ENCODE measurements at places on chromosomes 3 and 15. TPM values are rescaled to one million over a fixed set of nuclear protein-coding genes. Genes with fewer than 3 reads are reported as not detected.

Gene GOLGA8G
- total RNA-seq: not detected

Gene ADGRG7
- total RNA-seq: not detected

Gene ETV5
- total RNA-seq: 0.50 TPM

Gene UROC1
- not detected for total RNA-seq

Gene KLHL6
- 40.4 TPM for total RNA-seq

Gene SLC24A5
- not detected for total RNA-seq

All from activated CD4-positive, alpha-beta T cell treated with anti-CD3 and anti-CD28 coated beads, Interleukin-2, amount 10 ng/mL, durations not matched to agents 7 days and 5 days (primary cell).